ENCODE measurements at places on chromosomes 3 and 15.

DNA sequence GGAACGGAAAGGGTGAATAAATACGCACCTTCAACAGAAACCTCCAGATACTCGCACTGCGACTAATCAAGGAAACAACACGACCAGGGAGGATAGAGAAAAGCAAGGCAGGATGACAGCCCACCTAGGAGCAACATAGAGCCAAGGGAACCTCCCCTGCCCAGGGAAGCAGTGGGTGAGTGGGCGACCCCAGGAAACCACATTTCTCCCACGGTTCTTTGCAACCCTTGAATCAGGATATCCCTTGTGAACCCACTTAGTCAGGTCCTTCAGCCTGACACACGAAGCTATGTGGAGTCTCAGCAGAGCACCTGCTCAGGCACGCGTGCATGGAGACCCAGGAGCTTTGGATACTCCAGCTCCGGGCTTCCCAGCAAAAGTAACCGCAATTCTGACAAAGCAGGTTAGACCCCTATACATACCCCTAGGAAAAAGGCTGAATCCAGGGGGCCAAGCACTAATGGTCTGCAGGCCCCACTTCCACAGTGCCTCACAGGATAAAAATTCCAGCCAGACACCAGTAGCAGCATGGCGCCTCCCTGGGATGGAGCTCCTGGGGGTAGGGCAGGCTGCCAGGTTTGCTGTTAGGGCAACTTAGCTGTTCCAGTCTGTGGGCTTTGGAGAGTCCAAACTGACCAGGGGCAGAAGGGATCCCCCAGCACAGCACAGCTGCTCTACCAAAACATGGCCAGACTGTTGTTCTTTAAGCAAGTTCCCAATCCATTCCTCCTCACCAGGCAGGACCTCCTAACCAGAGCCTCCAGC is 38.4 kb upstream of the PXYLP1 start:
- DNase-seq, result no peak

- no peak for DNase-seq
These were observed 32.8 kb downstream of the RIOX2 start for GRCh38 chr3:97939401-97939800.

DNA sequence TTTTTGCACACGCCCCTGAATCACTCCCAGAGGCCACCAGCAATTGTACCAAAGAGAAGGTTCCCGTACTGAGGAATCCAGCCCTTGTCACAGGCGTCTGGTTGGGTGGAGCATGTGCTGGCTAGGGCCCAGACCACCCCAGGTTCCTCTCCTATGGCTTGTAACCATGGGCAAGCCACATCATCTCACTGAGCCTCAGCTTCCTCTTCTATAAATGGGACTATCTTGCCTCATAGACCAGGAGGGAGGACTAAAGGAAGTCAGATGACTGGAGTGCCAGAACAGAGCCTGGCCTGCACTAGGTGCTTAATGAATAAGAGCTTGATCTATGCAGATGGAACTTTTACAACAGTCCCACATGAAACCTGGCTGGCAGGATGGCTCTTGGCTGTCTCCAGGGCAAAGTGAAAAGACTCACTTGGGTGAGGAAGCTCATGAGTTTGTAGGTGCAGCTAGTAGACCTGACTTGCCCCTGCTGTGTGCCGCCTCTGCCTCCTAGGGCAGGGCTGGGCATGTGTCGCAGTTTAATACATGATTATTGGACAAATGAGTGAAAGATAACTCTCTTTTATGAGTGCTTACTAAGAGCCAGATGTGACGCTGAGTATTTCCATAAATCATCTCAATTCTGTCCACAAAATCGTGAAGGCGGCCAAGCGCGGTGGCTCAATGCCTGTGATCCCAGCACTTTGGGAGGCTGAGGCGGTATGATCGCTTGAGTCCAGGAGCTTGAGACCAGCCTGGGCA is 29.3 kb downstream of the CTSH start:
- DNase-seq, result no peak

- no peak for DNase-seq
These were observed 148.8 kb downstream of the KCNMB2 start for GRCh38 chr3:178684881-178685590.

DNA sequence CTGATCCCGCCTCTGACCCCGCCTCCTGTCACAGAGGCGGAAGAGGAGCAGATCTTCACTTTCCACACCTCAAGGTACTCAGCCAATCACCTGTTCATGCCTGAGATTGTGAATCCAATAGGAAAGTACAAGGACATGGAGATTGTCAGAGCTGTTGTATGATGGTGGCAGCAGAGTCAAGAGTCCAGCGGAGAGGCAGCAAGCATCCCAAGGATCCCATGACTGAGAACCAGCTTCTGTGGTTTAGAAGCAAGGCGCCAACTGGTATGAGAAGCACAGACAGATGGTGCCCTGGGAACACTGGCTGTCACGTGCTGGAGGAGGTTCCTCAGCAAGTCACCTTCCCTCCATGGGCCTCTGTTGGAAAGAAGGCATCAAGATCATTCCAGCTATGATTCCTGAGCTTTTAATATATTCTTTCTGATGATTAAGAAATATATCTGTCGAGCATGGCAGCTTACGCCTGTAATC is 93.9 kb downstream of the CPN2 start:
- DNase-seq, result no peak

DNA sequence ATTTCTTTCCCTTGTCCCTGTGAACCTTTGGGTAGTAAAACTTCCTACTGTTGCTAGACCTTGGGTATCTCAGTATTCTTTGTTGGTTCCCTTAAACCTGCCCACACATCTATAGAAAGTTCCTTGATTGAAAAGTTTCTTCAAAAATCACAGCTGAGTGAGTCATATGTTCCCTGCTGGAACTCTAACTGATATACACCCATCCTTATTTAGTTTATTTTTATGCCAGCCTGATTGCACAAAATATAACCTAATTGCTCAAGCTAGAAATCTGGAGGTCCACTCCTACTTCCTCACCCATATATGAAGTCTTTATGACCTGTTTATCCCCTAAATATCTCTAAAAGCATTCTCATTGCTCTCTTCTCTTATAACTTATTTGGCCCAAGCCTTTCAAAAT is 13.7 kb upstream of the GJD2 start:
- DNase-seq, result no peak

- DNase-seq, result no peak
These were observed 25.0 kb downstream of the NECTIN3 start for GRCh38 chr3:111096487-111097209.

- no peak for DNase-seq
These were observed 35.1 kb upstream of the ZDHHC23 start for GRCh38 chr3:113912552-113913236.

GRCh38 chr3:153254361-153254760 is 92.3 kb downstream of the RAP2B start:
- no peak for DNase-seq

- DNase-seq, result no peak
These were observed 63.1 kb downstream of the TLE3 start for GRCh38 chr15:70034596-70034995.

DNA sequence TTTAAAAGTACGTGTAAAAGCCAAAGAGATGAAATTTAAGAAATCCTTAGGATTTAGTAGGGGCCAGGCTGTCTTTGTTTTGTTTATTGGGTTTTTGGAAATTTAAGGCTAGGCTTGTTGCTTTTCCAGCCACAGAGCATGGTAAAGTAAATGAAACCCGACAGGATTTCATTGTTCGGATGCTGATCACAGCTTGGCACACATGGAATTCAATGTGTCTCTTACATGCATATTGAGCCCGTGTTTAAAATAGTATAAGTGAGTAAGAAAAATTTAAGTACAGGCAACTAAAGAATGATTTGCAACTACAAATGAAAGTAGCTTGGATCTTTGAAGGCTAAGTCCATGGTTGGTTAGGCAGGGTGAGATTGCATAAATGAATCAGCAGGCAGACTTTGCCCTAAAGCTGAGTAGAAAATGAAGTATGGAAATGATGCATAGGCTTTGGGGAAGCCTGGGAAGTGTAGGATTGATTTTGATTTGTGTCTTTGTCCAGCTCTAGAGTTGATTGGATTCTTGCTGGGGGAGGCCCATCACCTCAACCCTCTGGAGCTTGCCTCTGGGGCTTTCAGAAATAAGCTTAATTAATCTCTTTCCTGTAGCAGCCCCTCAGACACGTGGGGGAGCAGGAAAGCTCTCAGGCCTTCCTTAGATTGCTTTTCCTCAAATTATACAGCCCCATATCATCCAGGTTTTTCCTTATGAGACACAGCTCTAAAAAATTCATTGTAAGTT is 68.2 kb upstream of the ADAMTSL3 start:
- DNase-seq, result no peak

DNA sequence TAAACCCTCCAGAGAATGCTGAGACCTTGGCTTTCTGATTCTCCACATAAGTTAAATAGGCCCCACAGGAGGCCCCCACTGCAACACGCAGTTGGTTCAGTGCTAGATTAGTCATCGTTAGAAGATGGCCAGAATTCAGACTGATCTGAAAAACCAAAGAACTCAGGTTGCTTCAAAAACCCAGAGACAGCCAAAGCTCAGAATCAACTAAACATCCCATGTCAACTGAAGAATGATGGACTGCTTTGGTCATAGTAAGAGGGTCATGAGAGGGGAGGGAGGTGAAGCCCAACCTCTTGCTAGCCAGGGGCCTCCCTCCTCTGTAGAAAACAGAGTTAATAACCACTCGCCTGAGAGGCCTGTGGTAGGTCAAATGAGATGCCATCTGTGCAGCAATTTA is 93.1 kb downstream of the AKAP13 start:
- no peak for DNase-seq

- no peak for DNase-seq
These were observed 424.3 kb upstream of the TPRG1 start for GRCh38 chr3:188747489-188747888.

DNA sequence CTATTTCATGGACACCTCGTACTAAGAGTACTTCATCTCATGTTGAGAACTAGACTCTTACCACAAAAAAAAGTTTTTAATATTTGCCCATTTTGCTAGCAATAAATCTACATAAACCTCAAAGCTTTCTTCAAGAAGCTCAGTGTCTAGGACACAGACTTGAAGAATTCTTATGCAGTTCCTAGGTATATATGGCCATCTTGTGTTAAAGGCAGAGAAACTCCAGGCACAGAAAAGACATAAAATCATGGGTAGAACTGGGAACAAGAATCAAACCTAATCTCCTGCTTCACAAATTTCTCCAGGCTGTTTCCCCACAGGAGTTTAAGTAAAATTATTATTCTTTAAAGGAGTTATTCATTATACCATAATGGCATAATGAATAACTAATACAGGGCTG is 4.4 kb downstream of the MBD4 start:
- no peak for DNase-seq

GRCh38 chr3:180306691-180307090 is 270.0 kb upstream of the PEX5L start:
- no peak for DNase-seq

DNA sequence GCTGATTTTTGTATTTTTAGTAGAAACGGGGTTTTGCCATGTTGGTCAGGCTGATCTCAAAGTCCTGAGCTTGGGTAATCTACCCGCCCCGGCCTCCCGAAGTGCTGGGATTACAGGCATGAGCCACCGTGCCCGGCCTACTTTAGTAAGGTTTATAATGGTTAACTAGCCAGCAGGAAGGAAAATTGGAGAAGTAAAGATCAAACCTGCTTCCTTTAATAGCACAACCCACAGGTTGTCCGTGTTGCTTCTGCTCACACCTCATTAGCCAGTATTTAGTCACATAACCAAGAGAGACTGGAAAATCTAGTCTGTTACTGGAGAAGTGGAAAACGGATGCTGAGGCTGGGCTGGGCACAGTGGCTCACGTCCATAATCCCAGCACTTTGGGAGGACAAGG is 51.9 kb upstream of the TBL1XR1 start:
- no peak for DNase-seq

All from stimulated activated CD8-positive, alpha-beta memory T cell treated with anti-CD3 and anti-CD28 coated beads, Interleukin-7, amount 100 ng/mL, for 4 hours (primary cell).